ENCODE measurements at places on chromosomes 3 and 15.

DNA sequence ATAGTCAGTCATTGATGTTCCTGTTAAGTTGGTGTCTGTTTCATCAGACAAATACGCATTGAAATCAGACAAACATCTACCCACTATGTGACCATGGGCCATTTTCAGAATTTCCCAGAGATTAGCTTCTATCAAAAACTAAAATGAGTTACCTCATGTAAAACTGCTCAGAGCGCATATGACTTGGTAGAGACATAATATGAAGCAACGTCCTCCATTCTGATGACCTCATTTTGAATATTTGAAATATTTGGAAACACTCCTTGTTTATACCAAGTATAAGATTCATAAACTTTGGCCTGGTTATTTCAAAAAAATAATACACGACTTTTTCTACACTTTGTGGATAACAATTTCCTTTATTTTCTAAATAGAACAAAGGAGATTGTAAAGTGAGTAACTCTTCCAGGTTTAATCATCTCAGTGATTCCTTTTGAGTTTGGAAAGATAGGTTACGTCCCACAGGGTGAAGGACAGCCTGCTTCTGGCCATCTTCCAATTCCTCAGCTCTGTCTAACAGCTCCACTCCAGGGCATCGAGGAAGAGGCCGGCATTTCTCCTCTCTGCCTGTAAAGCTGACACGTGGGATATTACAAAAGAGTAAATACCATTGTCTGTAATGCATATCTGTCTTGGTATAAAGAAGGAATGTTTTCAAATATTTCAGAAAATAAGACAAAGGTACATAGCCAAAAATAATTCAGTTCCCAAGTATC lies 122.6 kb downstream of the CADM2 start:
- no peak for DNase-seq

DNA sequence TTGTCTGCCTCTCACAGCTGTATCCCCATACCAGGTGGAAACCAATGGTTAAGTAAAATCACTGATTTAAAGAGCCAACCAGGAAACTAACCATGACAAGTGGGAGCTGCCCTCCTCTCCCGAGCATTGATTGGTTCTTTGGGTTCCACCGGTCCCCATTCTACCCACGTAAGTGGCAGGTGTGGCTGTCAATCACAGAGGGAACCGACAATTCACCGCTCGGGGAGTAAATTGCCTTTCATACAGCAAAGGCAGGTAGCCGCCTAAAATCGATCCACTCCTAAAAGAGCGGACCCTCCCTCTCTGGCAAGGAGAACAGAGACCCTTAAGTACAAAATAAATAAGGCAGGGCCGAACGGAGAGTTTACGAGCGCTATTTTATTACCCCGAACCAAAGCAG lies 1.2 kb downstream of the ERC2 start:
- peak; percentile 48 for DNase-seq

GRCh38 chr3:50167069-50167840 lies 12.1 kb downstream of the SEMA3F start:
- DNase-seq, result no peak

- DNase-seq, result no peak
Observed at GRCh38 chr3:122255757-122256439, 69.2 kb upstream of the CSTA start.

DNA sequence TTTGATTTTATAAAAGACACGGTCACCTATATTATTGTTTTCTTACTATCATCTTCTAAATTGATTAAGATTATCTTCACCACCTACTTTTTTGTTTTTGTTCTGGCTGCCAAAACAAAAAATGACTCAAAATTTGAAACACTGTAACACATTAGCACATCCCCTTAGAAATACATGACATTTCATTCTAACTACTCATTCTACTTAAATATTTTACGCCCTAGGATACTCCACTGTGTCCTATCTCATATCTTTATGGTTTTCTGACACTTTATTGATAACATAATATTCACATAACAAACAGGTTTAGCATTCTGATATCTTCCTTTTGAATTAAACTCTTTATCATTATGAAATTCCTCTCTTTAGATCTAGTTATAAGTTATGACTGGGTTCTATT lies 656.2 kb downstream of the GBE1 start:
- no peak for DNase-seq

DNA sequence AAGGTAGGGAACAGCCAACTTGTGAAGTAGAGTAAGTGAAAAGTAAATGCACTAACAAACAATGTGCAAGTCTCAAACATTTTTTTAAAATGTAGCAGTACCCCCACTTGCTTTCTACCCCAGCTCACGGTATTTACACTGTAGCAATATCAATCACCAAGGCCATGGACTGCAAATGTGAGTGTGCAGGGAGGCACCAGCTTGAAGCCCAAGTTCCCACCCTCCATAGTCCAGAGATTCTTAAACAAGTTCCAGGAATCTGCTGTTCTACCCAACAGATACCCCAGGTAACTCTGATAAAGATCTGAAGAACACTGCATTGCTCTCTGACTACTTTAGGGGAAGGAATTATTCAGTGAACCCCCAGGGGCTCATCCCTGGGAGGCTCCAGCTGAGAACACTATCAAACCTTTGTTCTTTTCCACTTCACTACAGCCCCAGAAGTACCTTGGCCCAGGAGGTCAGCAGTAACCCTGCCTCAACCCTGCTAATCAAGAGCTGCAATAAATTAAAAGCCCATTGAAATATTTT lies 86.1 kb downstream of the FOXP1 start:
- DNase-seq, result no peak

GRCh38 chr3:173841334-173841733 lies 443.8 kb downstream of the NLGN1 start:
- DNase-seq, result no peak

DNA sequence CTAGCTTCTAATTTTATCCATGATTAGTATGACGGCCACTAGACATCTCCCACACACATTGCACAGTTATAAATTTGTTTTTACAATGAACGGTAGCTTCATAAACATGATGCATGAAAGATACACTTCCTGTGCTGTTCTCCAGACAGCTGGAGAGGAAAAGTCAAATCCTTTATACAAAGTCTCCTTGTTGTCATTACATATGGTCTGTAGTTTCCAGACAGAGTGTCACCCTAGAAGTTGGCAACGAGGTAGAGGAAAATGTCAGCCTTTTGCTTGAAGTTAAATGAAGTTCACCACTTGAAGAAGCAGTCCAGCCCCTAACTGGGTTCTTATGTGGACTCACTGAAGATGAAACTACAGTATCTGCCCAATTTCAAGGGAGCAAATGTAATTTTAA lies 253.0 kb upstream of the P2RY1 start:
- DNase-seq, result no peak

DNA sequence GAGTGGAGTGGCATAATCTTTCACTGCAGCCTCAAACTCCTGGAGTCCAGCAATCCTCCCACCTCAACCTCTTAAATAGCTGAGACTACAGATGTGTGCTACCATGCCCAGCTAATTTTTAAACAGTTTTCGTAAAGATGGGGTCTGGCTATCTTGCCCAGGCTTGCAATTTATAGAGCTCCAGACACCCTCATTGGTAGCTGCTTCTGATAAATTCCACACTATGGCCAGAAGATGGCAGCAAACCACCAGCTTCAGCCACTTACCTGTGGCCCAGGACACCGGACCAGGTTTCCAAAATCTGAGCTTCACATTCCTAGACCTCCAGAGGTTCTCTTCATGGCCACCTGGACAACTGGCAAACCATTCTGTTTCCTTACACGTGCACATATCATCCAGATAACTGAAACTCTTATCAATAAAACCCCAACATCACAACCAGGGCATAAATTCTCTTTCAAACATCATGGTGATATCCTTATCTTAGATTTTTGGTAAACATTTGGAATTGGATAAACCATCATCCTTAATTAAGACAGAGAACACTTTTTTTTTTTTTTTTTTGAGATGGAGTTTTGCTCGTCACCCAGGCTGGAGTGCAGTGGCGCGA lies 28.9 kb downstream of the FBXW12 start:
- peak; percentile 69 for DNase-seq

GRCh38 chr3:185687271-185687878 lies 101.3 kb downstream of the SENP2 start:
- DNase-seq, result no peak

DNA sequence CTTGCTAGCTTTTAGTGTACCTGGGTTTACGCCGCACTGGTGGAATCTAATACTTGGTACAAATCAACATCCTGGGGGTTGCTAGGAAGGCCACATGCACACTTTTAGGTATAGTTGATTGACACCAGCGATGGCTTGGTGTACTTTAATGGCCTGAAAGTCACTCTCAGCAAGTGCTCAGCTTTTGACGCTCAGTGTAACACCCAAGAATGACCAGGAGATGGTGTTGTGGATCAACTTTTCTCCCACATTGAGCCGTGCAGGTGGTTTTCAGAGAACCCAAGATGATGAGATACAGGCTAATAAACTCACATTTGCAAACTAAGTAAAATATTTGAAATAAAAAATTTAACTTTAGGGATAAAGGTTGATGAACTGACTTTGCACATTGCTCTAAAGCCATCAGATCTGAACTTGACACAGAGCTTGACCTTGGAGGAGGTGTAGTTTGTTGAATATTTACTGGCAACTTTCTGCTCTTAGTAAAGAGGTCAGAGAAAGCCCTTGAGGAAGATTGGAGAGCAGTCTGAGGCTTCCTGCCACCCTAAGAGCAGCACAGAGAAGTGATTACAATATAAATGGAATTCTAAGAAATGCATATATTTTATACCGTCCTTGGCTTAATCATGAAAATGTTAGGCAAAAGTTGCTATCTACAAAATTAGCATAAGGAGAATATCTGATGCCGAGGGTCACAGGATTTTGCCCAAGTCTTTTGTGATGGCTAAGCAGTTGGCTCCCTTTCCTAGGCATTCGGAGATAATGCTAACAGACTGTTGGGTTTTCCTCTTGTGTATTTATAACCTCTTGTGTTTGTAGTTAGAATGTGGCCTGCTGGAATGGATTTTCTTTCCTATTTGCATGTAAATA lies 143.4 kb upstream of the RASGRP1 start:
- DNase-seq, result peak; percentile 56

DNA sequence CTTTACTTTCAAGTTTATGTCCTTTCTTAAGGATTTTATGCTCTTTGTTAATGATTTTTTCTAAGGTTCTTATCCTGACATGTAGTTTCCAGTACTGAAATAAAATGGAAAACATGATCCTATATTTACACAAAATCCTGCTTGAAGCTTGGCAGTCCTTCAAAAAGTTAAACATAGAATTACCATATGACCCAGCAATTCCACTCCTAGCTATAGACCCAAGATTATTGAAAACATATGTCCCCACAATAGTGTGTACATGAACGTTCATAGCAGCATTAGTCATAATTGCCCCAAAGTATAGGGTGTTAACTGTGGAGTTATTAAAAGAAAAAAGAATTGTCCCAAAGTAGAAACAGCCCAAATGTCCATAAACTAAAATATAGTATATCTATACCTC lies 33.2 kb downstream of the ITGB5 start:
- no peak for DNase-seq

- DNase-seq, result no peak
Observed at GRCh38 chr3:24943961-24944360, 449.3 kb upstream of the THRB start.

- DNase-seq, result no peak
Observed at GRCh38 chr3:42688487-42689420, 3.4 kb downstream of the KLHL40 start.

GRCh38 chr15:66673410-66674322 lies 28.4 kb upstream of the SMAD6 start:
- peak; percentile 2 for DNase-seq

DNA sequence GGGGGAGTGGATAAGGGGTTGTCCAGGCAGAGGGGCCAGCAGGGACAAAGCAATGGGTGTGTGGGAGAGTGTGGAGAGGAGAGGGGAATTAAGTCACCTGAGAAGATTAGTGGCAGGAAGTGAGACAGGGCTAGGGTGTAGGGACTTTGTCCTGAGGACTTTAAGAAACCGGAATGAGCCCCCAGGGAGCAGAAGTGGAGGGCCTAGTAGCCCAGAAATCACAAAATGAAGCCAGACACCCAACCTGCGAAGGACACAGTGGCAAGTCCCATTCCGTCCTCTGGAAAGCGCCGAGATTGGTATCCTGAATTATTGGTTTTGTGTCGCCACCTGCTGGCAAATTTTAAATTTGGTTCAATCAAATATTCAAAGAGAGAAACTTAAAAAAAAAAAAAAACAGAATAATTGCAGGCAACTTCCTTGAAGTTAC lies 78.0 kb upstream of the SLC25A36 start:
- peak; percentile 15 for DNase-seq

DNA sequence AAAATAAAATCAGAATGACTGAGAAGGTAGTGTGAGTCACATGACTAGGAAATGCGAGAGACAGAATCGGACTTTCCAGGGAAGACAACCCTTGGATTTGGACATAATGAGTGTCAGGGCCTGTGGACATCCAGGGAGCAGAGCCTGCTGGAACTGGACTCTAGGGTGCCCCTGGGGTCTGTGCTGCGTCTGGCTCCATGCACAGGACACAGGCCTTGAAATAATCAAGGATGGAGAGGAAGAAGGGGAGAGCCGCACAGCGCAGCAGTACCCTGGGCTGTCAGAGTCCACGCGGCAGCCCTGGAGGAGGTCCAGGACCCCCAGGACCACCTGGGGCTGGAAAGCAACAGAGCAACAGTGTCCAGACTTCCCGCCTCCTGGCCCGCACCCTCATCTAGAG lies 173.7 kb downstream of the PDE8A start:
- DNase-seq, result no peak

- DNase-seq, result no peak
Observed at GRCh38 chr15:69433831-69434230, 18.8 kb upstream of the RPLP1 start.

GRCh38 chr3:171770689-171771620 lies 39.3 kb downstream of the PLD1 start:
- DNase-seq, result no peak

DNA sequence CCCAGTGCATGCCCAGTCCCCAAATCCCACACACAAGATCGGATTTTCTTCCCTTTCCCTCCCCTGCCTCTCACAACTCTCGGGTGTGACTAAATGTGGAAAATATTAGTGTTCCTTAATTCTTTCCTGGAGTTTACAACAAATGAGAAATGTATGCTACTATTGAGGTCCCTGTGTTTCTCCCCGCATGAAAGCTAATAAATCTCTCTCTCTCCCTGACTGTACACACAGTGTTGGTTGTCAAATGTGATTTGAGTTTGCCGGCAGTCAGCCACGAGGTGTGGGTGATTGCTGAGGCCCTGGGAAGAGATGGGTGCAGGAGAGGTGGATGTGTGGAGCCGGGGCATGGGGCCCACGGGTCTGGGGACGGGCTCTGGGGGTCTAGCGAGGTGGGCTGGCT lies 161.4 kb upstream of the IQSEC1 start:
- DNase-seq, result no peak

GRCh38 chr15:55235546-55236036 lies 38.9 kb upstream of the RSL24D1 start:
- no peak for DNase-seq

- no peak for DNase-seq
Observed at GRCh38 chr3:13272831-13273603, 147.1 kb downstream of the NUP210 start.
